ENCODE measurements at places on chromosomes 7 and 10. TPM values are rescaled to one million over a fixed set of nuclear protein-coding genes. Genes with fewer than 3 reads are reported as not detected.

Gene CFTR
- total RNA-seq: not detected

Gene AKR1C2
- 46.0 TPM for total RNA-seq

Gene FERD3L
- not detected for total RNA-seq

Gene MSS51
- total RNA-seq: 2.4 TPM

DNA sequence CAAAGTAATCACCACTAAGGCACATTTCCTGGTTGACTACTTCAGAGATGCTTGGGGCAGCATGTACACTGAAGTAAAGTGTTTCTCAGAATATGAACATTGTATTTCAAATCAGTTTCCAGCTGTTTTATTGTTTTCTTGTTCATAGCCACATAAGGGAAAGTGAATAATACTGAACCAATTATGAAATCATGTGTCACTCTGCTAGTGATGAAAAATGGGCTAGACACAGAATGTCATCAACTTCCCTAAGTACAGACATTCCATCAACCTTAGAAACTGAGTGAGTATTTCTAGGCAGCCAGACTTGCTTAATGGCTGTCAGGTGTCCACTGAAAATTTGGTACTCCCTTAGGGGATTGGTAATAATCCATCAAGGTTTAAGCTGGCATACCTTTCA is 603.5 kb downstream of the ARL4A start:
- no peak for DNase-seq

DNA sequence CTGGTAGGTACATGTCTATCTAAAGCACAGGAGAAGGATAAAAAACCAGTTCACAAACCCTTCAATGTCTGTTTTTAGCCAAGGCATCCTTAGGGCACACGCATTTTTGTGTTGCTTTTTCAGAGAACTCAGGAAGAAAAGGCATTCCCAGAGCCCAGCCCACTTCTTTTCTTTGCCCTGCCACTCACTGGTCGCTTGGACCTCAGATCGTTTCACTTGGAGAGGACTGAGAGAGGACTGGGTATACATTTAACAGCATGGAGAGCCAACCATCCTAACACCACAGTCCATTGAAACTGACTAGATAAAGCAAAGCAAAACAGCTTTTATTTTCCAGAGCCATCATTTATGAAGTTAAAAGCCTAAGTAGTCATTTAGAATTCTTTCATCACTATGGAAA is 194.2 kb downstream of the CAMK1D start:
- no peak for DNase-seq

- DNase-seq: no peak
Observed at GRCh38 chr10:109784236-109784635, 139.1 kb downstream of the XPNPEP1 start.

DNA sequence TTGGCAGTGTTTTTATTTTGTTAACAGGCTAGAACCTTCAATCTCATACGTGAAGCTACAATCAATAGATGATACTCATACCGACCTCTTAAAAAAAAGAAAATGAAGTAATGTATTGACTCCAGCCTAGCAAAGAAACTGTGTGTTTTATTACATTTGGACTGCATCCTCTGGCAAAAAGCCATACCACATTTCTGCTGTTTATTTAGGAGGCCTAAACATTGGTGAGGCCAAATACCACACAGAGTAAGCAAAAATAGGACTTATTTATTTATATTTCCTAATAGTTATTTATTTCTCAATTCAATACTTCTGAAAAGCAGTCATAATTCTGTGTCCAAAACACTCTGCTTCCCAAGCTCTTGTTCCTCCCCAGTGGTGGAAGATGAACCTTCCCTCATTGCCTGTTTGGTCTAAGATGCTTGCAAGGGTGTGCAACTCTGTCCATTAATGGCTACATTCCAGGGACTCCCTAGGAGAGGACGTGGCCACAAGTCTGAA is 398.8 kb upstream of the KLF6 start:
- DNase-seq: no peak

GRCh38 chr10:109062371-109062770 is 860.9 kb downstream of the XPNPEP1 start:
- DNase-seq: no peak

- DNase-seq: no peak
Observed at GRCh38 chr10:73971636-73972354, 26.1 kb upstream of the VCL start.

DNA sequence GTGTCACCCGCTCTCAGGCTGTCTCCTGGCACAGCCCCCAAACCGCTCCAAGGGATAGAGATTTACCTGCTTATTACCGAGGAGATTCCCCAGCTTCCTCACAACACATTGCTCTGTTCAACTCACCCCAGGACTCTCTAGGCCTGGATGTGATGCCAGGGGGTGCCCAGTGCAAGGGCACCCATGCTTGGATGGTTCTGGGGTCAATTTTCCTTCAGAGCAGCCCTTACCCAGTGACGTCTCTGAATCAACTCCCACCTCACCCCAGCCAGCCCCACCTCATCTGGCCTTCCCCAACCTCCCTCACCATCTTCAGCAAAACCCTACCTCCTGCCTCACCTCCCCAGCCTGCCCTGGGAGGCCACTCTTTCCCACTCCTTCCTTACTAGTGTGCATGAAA is 951.6 kb upstream of the ZNF722 start:
- no peak for DNase-seq

Measured in osteoblast (primary cell).